ENCODE measurements at places on chromosomes 5 and 9.

- DNase-seq, result no peak
Observed at GRCh38 chr5:156715287-156715686, 134.8 kb upstream of the PPP1R2B start.

DNA sequence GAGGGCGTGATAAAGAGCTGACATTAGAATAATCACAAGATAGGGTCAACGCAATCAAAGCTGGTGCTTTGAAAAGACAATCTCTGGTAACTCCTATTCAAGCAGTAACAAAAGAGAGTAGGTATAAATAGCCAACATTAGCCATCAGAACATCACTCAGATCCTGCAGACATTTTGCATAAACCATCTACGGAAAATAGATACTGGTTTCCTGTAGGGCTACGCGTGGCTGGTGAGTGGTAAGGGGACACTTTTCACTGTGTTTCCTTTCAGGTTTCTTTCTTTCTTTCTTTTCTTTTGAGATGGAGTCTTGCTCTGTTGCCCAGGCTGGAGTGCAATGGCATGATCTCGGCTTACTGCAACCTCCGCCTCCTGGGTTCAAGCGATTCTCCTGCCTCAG lies 22.3 kb downstream of the TTF1 start:
- DNase-seq, result no peak

DNA sequence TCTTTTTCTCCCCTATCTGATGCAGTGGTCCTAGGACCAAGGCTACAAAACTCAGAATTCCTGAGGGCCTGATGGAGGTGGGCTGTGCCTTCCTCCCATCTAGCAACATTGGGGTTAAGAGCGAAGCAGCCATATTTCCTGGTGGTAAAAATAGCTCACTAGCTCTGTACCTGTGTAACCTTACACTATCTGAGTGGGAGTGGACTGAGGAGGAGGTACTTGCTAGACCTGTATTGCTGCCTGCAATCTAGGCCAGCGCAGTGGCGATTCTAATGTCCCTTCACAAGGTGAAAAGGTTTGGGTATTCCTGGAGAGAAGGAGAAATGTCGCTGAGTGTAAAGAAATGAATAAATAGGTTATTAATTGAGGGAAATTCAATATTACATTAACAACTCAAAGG lies 80.2 kb upstream of the LIFR start:
- no peak for DNase-seq

GRCh38 chr5:9473624-9474023 lies 72.3 kb downstream of the SEMA5A start:
- DNase-seq, result no peak

DNA sequence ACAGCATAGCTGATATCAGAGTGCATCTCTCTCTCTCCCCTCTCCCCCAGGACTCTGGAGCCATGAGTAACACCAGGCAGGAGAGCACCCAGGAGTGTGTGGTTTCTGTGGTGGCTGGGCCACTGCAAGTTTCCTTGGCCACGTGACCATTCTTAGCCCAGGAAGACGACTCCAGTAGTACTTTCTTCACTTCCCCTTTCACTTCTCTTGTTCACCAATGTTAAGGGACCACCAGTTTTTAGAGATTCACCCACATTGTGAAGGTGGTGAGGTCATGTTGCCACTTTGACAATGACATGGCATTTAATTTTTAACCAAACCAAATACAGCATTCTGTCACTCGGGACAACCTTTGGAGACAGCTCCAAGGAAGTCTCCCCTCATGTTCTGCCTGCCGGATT lies 17.9 kb upstream of the DAPK1 start:
- no peak for DNase-seq

- no peak for DNase-seq
Observed at GRCh38 chr9:22050924-22051323, 41.8 kb upstream of the CDKN2B start.

GRCh38 chr5:56861893-56862485 lies 46.6 kb downstream of the MAP3K1 start:
- DNase-seq, result no peak

DNA sequence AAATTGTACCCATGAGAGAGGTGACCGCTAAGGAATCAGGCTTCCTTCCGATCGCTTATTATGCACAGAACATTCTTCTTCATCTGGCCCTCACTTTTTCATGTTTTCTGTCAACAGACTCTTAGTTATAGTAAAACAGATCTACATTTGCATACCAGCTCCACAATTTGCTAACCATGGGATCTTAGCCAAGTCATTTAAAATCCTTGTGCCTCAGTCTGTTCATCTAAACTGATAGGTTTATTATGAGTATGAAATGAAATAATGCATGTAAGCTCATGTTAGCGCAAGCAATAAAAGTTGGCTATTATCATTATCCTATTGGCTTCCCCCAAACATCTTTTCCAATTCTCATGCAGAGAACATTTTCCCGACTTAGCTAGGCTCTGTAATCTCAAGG lies 42.3 kb downstream of the FGF1 start:
- DNase-seq, result no peak

DNA sequence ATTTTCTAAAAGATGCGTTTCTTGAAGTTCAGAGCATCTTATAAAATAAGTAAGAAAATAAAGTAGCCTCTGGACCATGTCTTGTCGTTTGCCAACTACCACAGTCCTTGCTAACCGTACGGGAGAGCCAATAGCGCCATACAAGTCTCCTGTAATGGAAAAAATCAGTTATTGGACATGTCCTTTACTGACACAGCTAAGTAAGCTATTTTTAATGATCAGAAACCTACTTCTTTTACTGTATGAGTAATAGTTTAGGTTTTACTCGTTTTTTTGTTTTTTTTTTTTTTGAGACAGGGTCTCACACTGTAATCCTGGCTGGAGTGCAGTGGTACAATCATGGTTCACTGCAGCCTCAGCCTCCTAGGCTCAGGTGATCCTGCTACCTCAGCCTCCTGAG lies 37.7 kb upstream of the RAPGEF6 start:
- DNase-seq, result no peak

DNA sequence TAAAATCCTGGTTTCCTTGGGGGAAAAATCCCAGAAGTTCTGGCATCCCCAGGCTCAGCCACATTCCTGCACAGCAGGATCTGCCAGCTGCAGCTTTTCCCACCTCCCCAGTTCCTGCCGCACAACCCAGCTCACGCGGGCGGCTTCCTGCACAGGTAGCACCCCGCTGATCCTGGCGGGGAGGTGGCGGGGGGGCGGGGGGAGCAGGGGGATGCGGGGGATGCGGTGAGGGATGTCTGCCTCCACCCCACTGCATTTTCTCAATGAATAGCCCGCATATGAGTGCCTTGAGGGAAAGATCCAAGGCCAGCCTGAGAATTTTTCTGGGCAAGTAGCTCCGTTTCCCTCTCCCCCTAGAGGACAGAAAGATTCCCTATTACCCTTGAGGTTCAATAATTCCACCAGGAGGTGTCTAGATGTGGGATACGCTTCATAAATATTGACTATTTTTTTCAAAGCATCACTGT lies 21.1 kb downstream of the GFPT2 start:
- DNase-seq, result no peak

- DNase-seq, result no peak
Observed at GRCh38 chr5:143055596-143056338, 285.6 kb downstream of the ARHGAP26 start.

DNA sequence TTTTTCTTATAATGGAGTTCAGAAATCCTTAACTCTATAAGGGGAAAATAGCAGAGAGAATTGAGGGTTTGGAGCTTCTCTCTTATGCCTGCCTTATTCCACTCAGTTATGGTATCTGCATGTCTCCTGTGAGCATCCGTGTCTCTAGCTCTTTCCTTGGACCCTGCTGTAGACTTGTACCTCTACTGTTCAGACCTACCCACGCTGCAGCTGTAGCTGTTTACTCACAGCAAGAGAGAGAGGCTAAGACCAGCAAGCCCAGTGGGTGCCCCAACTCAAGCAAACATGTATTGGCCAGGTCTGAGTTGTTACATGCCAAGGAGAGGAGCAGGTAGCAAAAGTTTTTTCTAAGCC lies 7.1 kb upstream of the PCSK1 start:
- DNase-seq, result no peak

DNA sequence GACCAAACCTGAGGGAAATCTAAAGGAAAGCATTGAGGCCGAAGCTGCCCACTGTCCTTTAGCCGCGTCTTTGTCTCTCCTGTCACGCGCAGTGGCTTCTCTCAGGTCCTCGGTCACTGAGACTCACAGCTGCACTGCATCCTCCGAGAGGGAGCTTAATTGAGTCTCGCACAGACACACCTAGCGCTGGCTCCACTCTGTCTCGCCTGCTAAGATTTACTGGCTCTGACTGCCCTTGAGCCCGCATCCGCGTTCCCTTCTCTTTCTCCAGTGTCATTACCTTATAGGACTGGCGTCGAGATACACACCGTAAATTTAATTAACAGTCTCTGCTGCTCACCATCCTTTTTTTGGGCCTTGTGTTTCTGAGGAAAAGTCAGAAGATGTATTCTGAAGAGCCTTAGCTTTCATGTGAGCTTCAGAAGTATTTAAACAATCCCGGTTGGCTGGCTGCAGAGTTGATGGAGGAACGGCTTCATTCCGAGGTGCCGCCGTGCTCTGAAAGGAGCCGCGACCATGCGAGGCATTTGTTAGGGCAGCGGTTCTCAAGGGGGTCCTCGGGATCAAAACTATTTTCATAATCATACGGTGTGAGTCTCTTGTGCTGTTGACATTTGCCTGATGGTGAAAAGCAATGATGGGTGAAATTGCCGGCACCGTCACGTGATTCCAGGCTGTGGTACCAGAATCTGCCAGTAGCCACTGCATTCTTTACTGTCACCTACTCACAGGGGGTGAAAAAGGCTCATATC lies 58.3 kb downstream of the GPR107 start:
- peak; percentile 45 for DNase-seq

DNA sequence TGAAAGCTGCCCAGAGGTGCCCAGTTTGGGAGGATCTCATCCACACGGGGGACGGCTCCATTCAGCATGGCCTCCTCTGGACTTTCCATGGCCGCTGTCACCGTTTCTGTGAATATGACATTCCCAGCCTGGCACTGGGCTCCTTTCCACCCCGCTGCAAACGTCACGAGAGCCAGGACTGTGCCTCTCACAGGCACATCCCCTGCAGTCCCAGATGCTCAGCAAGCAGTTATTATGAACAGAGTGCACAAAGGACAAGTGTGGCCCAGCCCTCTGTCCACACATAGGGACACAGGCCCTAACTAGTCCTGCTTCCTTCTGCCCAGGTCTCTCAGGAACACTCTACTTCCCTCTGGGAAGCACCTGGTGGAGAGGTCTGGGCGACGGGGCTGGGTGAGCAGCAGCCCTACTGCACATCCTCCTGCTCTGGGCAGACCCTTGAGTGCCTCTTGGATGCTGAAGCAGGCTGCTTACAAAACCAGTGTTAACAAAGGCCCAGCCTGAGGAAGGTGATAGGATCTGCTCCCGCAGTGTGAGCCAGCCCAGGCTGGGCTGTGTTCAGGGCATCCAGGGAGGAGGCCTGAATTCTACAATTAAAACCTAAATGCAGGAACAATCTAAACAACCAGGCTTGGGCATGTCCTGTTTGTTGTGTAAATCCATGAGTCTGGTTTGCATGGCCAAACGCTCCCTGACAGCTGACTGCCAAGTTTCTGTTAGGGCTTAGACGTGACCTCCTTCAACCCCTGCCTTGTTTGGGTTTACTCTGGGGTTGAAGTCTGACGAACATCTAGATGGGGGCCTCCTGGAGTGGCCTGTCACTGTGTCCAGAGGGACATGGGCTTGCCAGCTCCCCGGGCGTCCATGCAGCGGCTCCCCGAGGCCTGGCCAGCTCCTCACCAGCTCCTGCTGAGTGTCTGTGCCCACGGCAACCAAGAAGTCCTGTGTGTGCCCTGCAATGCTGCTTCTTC lies 269.8 kb downstream of the GADD45G start:
- peak; percentile 47 for DNase-seq

- no peak for DNase-seq
Observed at GRCh38 chr9:135224921-135225541, 137.6 kb downstream of the OLFM1 start.

DNA sequence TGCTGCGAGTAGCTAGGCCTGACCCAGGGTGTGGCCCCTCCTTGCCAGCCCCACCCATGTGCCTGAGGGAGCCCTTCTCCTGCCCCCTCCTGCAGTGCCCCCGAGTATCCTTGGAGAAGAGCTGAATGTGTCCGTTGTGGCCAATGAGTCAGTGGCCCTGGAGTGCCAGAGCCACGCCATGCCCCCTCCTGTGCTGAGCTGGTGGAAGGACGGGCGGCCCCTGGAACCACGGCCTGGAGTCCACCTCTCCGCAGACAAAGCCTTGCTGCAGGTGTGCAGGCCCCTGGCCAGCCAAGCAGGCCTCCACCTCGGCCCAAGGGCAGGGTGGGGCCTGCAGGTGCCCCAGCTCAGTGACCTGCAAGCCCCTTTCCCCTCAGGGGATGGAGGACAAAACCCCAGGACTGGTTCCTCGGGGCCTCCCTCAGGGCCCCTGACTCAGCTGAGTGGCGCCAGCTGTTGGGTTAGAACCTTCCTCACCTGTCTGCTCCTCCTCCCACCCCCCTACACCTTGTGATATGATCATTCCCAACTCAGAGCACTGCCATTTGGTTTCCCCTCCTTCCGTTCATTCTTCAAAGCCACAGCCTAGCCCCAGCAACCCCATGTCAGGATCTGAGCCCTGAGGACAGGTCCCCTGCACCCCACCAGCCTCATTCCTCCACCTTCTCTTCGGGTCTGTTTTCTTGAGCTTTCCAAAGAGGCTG lies 80.0 kb upstream of the ASS1 start:
- DNase-seq, result no peak

GRCh38 chr5:145244251-145244650 lies 590.9 kb downstream of the PRELID2 start:
- DNase-seq, result no peak

DNA sequence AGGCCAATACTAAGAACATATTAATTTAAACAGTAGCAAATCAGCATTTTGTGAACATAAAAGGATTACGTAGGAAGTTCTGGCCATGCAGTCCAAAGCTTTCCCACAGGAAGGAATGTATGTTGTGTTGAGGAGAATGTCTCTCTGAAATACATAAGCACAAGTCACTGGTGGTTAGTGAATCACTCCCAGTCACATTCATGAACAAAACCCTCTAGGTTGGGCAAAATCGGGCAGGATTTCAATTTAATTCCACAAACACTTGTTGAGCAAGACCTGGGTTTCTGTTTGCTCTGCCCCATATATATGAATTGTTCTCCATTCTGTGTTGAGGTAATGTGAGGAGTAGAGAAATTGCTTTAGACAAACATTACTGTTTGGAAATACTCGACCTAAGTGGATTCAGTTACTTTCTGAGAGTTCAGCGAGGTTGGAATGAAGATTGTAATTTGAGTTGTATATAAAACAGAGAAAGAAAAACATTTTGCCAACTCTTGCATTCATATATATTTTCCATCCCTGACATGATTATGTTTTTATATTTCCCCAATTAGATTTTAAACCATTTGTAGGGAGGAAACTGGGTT lies 127.6 kb upstream of the RPS23 start:
- DNase-seq, result no peak

DNA sequence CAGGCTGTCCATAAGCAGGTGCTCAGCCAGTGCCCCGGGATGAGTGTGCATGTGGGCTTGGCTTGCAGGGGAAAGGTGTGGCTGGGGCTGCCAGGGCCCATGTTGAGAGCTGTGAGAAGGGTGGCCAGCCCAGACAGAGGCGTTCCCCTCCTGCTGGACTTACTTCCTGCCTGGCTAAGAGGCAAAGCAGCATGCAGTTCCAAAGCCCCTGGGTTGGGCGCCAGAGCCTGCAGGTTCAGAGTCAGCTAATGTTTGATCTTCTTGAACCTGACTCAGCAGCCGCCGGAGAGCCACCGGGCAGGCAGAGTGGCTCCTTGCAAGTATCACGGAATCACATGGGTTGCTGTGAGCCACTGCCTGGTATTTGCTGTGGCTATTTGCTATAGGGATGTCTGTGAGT lies 168.4 kb upstream of the MAP1B start:
- DNase-seq, result no peak

- no peak for DNase-seq
Observed at GRCh38 chr5:131023498-131023865, 141.6 kb downstream of the HINT1 start.
